Stimulated activated naive CD8-positive, alpha-beta T cell treated with anti-CD3 and anti-CD28 coated beads, Interleukin-15, amount 100 ng/mL, for 72 hours (primary cell): ENCODE measurements at places on chromosomes 5 and 9.

DNA sequence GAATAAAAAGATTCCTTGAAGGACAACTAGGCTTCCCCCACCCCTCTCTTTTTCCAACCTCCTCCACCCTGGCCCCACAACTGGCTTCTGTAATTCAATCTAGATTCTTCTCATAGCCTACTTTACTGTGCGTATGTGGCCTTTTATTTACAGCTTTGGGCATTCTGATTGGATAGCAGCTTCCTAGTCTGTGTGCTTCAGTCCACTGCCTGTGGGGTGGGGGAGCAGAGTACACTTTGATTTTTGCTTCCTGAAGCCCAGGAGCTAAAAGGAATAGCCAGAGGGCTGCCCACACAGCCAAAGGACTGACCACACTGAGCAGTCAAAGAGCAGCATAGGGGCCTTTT is 30.4 kb downstream of the RUSC2 start:
- no peak for DNase-seq

GRCh38 chr5:108786806-108787483 is 39.2 kb downstream of the FER start:
- DNase-seq: no peak

DNA sequence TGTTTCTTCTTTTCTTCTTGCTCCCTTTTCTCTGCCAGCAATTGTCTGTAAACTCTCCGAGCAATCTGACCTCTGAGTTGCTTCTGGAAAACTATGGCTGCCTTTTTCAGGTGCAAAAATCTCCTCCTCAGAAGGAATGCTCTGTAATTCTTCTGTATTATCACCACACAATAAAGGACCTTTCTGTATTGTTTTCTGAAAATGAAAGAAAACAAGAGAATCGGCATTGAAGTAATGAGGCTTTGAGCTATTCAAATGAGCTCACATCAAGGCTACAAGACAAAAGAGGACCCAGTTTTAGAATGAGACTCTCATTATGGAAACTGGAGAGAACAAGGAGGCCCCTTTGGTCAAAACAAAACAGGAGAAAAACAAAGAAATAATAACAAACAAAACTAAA is 86.2 kb upstream of the RETREG1 start:
- no peak for DNase-seq

- DNase-seq: no peak
Measured at GRCh38 chr9:116587919-116588318, 99.2 kb upstream of the TRIM32 start.

DNA sequence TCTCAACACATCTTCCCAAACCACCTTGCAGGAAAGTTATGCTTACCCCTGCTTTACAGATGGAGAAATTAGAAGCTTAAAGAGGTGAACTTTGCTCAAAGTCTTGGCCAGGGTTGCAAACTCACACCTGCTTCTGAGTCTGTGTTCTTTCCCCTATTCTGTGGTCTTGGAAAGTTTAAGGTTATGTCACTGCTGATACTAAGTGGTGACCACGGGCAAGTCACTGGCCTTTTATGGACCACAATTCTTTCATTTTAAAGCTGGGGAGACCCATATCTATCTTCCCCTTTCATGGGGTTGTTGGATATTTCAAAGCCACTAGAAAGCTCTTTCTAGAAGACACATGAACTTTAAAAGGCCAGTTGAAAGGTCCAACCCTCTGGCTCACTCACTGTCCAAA is 95.4 kb upstream of the KLF4 start:
- no peak for DNase-seq

GRCh38 chr9:38181232-38181631 is 112.2 kb upstream of the SHB start:
- DNase-seq: no peak

- no peak for DNase-seq
Measured at GRCh38 chr9:113952676-113953075, 76.6 kb downstream of the ZNF618 start.

GRCh38 chr5:74895906-74896305 is 29.7 kb upstream of the FAM169A start:
- DNase-seq: no peak
